Stimulated activated CD8-positive, alpha-beta memory T cell treated with anti-CD3 and anti-CD28 coated beads, Interleukin-4, amount 100 ng/mL, for 1 hour (primary cell): ENCODE measurements at places on chromosomes 1 and 21.

GRCh38 chr21:44436111-44436611, 19.1 kb upstream of the LRRC3 start:
- DNase-seq, result no peak

DNA sequence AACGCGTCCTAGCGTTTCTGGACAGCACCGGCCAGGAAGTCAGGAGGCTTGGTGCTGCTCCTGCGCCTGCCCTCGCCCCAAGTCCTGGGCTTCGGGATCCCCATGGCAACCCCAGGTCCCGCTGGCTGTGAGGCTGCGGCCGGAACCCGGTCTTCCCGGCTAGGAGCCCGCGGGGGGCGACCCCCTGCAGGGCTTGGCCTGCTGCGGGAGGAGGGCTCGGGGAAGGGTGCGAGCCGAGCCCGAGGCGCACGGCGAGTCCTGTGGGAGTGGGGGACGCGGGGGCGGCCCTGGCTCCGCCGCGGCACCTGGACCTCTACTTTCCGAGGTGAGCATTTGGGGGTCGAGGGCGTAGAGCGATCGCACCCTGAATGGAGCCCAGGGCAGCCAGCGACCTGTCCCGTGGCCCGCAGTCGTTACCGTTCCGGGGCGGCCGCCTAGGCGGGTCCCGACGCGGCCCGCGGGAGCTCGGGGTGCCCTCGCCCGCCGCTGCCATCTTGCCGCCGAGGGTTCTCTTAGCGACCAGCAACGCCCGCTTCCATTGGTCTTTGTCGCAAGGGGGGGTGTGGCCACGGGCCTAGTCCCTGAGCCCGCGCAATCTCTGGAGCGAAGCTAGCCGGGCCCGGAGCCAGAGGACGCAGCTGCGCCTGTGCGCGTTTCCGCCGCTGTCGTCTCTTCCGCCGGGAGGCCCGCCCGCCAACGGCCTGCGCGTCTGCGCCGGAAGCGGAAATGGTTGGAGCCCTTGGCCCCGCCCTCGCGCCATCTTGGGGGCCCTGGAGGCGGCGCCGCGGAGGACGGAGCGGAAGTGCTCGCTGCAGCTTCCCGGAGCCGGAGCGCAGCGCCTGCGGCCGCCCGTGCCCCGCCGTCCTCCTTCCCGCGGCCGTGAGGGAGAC, at the start of the genes MORN1 and RER1:
TSS of gene MORN1 (minus strand) at position 514 of the 890 bp plus-strand sequence. CDS start at position 493, 21 bp downstream.
TSS of gene RER1 (plus strand) at position 801 of the 890 bp plus-strand sequence. CDS start 3,950 bp downstream, outside the sequence.
- DNase-seq, result peak; percentile 94

DNA sequence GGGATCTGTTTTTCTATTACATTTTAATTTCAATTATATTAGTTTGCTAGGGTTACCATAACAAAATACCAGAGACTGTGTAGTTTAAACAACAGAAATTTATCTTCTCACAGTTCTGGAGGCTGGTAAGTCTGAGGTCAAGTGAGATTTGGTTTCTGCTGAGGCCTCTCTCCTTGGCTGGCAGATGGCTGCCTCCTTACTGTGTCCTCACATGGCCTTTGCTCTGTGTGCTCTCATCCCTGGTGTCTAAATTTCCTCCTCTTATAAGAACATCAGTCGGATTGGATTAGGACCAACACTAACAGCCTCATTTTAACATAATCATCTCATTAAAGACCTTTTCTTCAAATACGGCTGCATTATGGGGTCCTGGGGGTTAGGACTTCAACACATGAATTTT, 195.2 kb upstream of the CHODL start:
- no peak for DNase-seq

DNA sequence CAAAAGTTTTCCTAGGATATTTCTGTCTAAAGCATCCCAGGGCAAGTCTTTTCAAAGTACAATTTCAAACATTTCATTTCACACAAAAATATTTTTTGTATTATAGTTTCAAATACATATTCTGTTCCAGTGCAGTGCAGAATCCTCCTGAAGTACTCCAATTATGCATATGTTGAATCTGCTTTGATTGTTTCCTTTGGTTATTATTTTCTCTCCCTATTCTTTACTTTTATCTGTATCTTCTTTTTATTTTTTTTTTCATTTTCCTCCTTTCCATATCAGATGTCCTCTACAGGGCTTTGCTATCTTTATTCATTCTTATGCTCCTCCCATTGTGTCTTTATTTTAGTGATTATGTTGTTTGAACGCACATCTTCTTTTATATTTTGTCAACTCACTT, 274.8 kb downstream of the DPYD start:
- no peak for DNase-seq

DNA sequence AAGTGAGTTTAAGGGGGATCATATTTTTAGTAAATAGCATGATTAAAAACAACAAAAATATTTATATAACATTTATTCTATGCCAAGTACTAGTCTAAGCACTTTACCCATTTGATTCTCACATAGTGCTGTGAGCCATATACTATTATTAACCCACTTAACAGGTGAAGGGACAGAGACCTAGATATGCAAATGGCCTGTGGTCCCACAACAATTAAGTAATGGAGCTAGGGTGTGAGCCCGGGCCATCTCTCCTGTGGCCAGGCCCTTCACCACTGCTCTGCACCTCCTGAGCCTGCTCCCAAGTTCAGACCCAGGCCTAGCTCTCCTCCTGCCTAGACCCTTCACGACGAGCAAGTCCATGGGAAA, 537 bp downstream of the ASCL5 start:
- DNase-seq, result no peak

DNA sequence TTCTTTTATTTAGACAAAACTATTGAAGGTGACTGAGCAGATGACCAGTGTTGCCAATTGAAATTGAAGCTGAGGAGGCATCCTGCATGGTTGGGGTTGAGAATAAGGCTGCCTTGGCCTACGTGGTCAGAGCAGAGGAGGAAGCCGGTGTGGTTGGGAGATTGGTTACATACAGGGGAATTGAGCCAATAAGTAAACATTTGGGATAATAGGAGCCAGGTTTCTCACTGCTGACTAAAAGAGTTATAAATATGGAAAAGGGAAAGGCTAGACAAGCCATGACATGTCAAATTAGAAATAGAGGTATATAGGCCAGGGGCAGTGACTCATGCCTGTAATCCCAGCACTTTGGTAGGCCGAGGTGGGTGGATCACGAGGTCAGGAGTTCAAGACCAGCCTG, 15.8 kb downstream of the SNX7 start:
- no peak for DNase-seq
